NCI-H1105 (cell line): ENCODE measurements at places on chromosomes 16 and 17.

DNA sequence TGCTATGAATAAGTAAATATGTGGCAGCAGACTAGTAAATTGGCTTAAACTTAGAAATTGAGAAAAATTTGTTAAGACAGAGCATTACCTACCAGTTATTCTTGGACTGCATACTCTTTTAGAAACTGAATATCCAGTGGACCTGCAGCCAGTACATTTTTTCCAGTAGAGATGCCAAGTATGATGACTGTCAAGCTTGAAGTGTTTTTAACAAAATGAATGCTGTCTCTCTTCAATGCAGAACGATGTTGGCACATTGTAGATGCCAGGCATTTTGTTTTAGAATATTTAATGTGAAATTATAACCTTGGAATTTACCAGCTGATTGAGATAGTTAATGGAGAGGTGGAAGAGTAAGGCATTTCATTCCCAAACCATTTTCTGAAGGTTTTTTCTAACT, 52.5 kb downstream of the NFAT5 start:
- DNase-seq, result no peak

- peak; percentile 25 for DNase-seq
These were observed 643.0 kb downstream of the MAF start for GRCh38 chr16:78957317-78958100.

GRCh38 chr16:89565506-89566372, 5.3 kb downstream of the RPL13 start:
- DNase-seq, result no peak

- DNase-seq, result no peak
These were observed 221.2 kb downstream of the CDH13 start for GRCh38 chr16:82848013-82848412.

GRCh38 chr16:69469807-69470561, 45.6 kb downstream of the CYB5B start:
- DNase-seq, result no peak

GRCh38 chr16:49514073-49514980, 140.7 kb downstream of the C16orf78 start:
- DNase-seq, result no peak

- DNase-seq, result no peak
These were observed 14.0 kb upstream of the CYB5B start for GRCh38 chr16:69410219-69410990.

GRCh38 chr16:27312580-27313421, 973 bp upstream of the IL4R start:
- DNase-seq, result no peak

DNA sequence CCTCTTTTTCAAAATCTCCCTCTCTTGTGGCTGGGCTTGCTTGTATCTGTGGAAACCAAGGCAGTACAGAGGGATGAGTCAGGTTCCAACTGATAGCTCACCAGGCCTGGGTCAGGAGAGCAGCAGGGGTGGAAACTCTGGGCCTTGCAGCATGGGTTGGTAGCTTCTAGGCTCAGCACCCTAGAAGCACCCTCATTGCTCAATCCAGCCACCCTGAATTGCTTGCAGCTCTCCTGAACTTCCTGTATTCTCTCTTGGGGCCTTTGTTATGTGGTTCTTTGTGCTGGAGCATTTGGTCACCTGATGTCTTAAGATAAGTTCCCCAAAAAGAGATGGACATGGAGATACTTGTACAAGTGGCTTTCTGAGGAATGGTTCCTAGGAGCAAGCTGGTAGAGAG, 169.4 kb downstream of the IRX5 start:
- DNase-seq, result no peak

DNA sequence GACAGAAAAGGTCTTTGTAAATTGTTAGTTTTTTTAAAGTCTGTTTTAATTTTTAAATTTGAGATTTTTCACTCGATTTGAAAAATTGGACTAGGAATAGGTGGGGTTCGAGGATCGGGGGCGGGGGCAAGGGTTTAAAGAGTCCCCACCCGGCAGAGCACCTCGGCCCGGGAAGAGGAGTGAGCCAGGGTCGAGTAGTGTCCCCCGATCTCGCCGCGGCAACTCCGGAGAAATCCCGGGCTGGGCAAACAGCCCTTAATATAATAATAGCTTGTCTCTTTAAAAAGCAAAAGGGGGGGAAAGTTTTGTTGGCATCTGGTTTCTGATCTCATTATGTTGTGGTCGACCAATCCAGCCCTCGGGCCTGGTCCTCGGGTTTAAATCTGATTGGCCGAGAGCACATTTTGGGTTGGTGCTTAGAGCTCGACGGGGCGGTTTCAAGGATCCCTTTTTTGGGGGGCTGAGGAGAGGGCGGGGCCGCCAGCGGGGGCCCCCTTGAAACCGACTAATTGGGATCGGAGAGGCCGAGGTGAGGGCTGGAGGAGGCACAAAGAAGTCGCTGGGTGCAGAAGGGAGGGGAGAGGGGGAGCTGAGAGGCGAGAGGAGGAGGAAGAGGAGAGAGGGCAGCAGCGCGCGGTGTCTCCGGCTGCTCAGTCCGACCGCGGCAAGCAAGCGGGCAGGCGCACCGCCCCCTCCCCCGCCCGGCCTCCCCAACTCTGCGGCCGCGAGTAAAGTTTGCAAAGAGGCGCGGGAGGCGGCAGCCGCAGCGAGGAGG, at the start of gene FZD2:
Gene FZD2, plus strand, starts transcription at position 653 of the 775 bp plus-strand sequence. CDS start 205 bp downstream, outside the sequence.
- peak; percentile 87 for DNase-seq
